ENCODE measurements at places on chromosomes 3 and 15.

DNA sequence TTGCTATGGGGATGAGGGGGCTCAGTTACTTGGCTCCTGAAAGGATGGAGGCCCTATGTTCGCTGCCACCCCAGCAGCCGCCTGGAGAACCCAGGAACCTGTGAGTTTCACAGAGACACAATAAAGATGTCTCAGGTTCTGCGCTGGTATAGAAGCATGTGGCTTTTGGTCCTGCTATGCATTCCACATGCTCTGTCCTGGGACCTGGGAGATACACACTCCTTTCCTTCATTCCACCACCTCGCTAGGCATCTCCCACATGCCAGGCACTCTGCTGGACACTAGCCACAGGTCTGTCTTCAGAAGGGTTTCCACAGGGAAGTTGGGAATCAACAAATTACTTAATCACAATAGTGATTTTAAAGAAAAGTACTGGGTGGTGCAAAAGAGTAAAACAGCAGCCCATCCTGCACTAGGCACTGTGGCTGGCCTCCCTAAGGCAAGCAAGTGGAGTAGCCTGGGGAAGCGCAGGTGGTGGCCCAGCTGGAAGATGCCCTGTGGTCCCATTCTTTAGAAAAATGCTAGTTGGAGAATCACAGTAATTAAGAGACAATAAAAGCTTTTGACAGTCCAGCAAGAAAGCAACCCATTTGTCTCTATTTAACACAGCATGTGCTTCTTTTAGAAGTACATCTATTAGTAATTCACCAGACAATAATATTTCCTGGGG lies 408.9 kb upstream of the WNT5A start:
- DNase-seq: no peak

- DNase-seq: peak; percentile 52
Measured at GRCh38 chr3:139427283-139428060, 38.0 kb upstream of the COPB2 start.

GRCh38 chr3:40532252-40532651 lies 7.5 kb downstream of the ZNF621 start:
- DNase-seq: no peak

GRCh38 chr3:52196977-52197376 lies 983 bp upstream of the ALAS1 start:
- DNase-seq: no peak

GRCh38 chr3:42438193-42438592 lies 27.8 kb upstream of the LYZL4 start:
- no peak for DNase-seq

DNA sequence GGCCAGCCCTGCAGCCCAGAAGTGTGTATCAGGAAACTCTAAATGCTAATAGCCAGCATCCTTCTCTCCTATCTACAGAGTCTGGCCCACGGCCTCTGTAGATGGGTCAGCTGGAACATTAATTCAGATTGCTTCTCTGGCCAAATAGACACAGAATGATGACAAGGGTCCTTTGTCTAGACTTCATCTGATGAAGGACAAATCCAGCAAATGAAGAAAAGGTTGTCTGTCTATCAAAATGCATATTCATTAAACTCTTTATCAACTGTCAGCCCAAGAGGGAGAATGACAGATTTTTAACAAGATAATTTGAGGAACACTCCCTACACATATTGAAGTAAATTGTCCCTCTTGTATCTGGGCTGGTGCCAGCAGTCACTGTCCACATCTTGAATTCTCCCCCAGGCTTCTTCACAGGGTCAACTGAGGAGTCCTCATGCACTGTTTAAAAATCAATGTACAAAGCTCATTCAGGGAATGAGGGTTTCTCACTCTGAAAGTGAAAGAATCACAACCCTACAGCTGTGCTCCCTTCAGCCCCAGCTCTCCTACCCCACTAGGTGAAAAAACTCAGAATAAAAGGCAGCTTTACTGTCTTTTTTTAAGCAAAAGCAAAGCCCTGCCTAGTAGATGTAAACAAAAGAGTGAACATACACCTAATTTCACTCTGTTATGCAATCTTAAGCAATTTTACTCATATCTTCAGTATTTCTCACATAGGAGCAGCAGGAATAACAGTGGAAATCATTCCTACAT lies 507.7 kb downstream of the IGSF11 start:
- no peak for DNase-seq

- no peak for DNase-seq
Measured at GRCh38 chr3:28376424-28376823, 27.8 kb upstream of the AZI2 start.

GRCh38 chr3:11536132-11536935 lies 107.4 kb downstream of the VGLL4 start:
- DNase-seq: no peak

GRCh38 chr3:51002495-51002894 lies 327.8 kb downstream of the DOCK3 start:
- DNase-seq: no peak

GRCh38 chr3:113070072-113070640 lies 79.4 kb downstream of the GTPBP8 start:
- no peak for DNase-seq

GRCh38 chr15:78179286-78179840 lies 30.2 kb downstream of the IDH3A start:
- no peak for DNase-seq

- DNase-seq: no peak
Measured at GRCh38 chr3:36408146-36408545, 27.8 kb downstream of the STAC start.

GRCh38 chr15:75202251-75203016 lies 752 bp downstream of the C15orf39 start:
- DNase-seq: peak; percentile 89

GRCh38 chr3:100463646-100464155 lies 28.7 kb upstream of the TMEM45A start:
- DNase-seq: no peak

DNA sequence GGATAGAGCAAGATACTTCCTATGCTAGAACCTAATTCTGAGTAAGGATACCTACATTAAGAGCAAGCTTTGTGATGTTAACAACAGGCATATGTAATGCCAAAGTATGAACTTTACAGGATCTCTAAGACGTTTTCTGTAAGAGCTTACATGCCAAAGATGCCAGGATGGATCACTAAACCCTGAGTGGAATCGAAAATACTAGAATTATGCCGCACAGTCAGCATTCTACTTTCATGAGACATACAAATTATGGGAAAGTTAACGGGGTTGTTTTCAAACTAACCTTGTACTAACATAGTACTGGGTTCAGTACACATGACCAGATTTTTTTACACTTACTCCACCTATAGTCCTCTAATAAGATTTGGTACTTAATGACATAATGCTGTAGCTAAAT lies 55.1 kb downstream of the AAGAB start:
- no peak for DNase-seq

- no peak for DNase-seq
Measured at GRCh38 chr3:194777729-194778128, 92.0 kb downstream of the FAM43A start.

- DNase-seq: peak; percentile 9
Measured at GRCh38 chr15:34266751-34267150, 41.9 kb downstream of the EMC4 start.

DNA sequence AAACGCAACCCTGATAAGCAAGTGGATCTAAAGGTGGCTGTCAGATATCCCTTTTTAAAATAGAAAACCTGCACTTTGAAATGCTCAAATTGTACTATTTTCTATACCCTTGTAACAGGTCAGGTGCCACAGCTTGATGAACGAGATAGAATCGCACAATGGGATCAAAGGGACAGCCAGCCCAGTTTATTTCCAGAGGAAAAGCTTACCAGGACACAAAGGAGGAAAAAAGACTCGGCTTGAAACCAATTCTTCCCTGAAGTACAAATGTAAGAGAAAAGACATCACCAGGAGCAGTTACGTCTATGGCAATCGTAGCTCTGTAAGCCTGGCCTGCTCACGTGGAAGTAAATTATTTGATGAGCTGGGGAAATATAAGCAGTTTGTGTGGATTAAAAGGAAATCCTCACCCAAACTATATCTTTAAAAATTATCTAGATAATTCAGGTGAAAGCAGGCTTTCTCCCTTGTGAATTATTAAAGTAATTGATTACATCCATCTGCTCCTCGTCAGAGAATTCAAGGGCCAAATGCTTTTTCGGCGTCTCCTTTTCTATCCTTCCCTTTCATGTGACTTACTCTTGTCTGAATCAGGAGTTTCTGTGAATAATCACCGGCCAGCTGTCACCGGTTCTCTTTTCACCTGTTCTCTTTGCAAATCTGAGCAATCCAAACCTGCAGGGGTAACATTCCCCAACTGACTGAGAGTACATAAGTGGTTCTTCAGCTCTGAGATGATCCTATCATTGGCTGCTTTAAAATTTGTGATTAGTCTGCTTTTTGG lies 339.2 kb upstream of the ONECUT1 start:
- no peak for DNase-seq

GRCh38 chr3:40181182-40181581 lies 128.3 kb upstream of the EIF1B start:
- no peak for DNase-seq

GRCh38 chr3:127003601-127004280 lies 20.8 kb downstream of the PLXNA1 start:
- DNase-seq: no peak

- DNase-seq: no peak
Measured at GRCh38 chr3:135690664-135691063, 274.9 kb upstream of the PPP2R3A start.

- DNase-seq: no peak
Measured at GRCh38 chr3:113088616-113089015, 97.8 kb downstream of the GTPBP8 start.

GRCh38 chr3:146469150-146470017 lies at the start of gene PLSCR2:
Gene PLSCR2 (minus strand): TSS chr3:146469561. CDS start chr3:146459904, 9,657 bp downstream.
- DNase-seq: no peak

GRCh38 chr3:195156286-195156890 lies 114.6 kb downstream of the XXYLT1 start:
- DNase-seq: no peak

DNA sequence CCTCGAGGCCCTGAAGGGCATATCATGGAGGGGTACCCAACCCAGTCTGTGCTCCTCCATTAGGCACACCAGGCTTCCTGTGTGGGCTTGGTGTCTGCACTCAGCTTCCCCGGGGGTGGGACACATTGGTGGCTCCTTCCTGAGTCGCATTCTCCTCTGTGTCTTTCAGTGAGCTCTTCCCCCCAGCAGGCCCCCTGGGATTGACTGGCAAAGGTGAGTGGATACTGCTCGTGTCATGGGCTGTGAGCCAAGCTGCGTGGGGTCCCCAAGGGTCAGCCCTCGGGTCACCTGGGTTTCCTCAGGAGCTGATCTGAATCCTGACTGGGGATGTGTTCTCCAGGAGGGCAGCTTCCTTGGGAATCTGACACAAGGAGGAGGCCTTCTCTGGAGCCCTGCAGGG lies 231.0 kb downstream of the SNRPN start:
- no peak for DNase-seq

- no peak for DNase-seq
Measured at GRCh38 chr15:69272891-69273290, 25.8 kb upstream of the PAQR5 start.

- no peak for DNase-seq
Measured at GRCh38 chr3:149368201-149368673, 9.2 kb downstream of the TM4SF1 start.

DNA sequence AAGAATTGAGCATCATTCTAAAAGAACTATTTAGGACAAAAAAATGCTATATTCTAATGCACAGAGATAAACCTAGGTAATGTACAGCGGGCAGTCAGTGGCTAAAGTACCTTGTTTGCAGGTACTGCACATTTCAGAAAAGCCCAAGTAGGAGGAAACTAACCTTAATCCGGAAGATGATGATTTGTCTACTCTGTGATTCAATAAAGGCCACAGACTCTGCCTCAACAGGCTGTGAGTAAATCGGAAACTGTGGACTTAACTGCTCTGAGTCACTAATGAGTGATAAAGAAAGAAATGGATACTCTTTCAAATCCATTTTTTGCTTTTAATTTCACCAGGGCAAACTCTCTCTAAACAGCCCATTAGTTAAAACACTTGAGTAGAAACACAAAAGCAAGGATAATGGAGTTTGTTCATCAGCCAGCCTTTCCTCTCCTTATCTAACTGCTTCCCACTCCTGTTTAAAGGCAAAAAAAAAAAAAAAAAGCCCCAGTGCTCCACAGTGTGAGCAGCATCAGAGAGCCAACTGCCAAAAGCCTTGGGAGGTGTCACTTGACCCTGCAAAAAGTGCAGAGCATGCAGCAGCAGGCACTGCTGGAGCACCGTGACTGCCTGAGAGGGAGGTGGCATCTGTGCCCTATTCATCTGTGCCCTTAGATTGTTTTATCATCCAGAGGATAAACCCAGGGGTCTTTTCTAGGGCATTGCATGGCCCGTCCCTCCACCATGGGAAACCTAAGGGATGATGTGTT lies 187.7 kb downstream of the SATB1 start:
- DNase-seq: no peak

- DNase-seq: no peak
Measured at GRCh38 chr3:172543419-172543818, 20.2 kb upstream of the TNFSF10 start.

Measured in hepatic stellate cell (primary cell).